ENCODE measurements at places on chromosomes 2 and 18.
A peak's percentile ranks its signal among the peaks of the same experiment; 100 is the strongest.

DNA sequence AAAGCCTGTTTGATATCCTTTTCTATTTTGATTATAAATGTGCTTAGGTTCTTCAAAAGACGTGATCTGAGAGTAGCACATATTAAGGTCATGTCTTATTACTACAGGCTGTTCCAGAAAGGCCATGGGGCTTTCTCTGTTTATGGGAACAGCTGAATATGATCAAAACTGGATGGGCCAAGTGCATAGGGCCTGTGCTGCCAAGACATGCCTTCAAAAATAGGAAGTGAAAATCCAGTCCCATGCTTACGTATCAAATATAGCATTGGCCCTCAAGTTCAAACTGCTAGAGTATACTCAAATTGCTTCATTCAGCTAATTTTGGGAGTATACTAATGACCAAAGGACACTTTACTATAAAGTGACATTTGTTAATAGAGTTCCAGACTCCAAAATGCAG is 24.1 kb downstream of the SLC25A52 start:
- no peak for DNase-seq

DNA sequence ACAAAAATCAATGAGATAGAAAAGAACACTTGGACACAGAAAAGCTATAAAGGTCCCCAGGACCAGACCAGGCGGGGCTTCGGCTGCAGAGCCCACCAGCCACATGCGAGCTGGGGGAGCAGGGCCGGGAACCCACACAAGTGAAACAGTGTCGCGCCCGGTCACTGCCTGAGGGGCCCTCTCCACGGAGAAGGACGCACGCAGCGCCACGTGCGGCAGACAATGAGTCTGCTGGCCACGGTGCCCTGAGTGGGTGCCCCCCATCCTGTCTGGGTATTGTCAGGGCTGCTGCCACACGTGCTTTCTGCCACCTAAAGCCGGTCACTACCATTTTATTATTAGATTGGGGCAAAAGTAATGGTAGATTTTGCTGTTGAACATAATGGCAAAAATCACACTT is 207.9 kb upstream of the HDAC4 start:
- DNase-seq: no peak

DNA sequence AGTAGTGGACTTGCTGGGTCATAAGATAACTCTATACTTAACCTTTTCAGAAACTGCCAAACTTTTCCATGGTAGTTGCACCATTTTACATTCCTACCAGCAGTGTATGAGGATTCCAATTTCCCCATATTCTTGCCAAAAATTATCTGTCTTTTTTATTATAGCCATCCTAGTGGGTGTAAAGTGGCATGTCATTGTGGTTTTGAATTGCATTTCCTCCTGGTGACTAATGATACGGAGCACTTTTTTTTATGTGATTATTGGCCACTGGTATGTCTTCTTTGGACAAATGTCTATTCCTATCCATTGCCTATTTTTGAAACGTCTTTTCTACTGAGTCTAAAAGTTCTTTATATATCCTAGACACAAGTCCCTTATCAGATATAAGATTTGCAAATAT is 44.3 kb downstream of the CACNB4 start:
- DNase-seq: no peak

DNA sequence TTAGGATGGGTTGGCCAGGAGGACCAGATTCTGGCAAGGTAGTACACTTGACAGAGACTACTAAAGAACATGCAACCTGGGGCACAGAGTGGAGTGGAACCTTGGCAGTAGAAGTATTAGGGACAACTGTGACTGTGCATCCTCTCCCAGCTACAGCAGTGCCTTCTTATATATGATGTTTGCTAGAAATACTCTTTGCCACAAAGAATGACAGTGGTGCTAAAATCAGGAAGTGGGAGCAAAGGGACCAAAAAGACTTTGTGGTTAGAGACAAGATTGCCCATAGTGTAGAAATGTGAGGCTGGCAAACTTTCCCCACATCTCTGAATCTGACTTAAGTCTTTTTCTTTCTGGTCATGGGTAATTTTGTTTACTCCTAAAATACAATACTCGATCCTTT is 9.4 kb upstream of the SLC38A11 start:
- no peak for DNase-seq

GRCh38 chr2:214649440-214650205 is 159.9 kb downstream of the BARD1 start:
- DNase-seq: no peak

DNA sequence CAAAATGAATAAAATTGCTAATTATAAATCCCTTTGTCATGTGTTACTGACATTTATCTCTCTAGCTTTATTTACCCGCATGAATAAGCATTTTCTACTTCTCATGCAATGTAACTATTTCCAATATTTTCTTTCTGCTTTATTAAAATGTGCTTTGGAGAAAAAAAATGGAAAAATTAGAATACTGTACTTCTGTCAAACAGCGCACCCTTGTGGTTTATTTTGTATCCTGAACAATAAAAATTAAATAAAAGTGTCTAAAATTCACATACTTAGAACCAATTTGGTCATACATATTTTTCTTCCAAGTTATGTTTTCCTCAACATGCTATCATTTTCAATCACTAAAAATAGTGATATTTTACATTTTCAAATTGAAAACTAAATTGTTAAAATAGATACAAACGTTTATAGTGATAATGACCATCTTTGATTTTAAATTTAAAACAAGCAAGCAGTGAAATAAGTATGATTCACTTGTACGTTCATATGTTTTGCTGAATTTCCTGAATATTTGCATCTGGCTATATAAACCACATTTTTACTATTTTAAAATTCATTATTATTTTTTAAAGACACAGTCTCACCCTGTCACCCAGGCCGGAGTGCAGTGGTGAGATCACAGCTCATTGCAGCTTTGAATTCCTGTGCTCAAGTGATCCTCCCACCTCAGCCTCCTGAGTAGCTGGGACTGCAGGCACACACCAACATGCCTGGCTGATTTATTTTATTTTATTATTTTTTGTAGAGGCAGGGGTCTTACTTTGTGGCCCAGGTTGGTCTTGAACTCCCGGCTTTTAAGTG is 95.9 kb upstream of the GRB14 start:
- DNase-seq: no peak

- DNase-seq: no peak
These were observed 149.5 kb upstream of the RBBP8 start for GRCh38 chr18:22783662-22784076.

- no peak for DNase-seq
These were observed 122.8 kb upstream of the DOCK10 start for GRCh38 chr2:225165052-225165451.

DNA sequence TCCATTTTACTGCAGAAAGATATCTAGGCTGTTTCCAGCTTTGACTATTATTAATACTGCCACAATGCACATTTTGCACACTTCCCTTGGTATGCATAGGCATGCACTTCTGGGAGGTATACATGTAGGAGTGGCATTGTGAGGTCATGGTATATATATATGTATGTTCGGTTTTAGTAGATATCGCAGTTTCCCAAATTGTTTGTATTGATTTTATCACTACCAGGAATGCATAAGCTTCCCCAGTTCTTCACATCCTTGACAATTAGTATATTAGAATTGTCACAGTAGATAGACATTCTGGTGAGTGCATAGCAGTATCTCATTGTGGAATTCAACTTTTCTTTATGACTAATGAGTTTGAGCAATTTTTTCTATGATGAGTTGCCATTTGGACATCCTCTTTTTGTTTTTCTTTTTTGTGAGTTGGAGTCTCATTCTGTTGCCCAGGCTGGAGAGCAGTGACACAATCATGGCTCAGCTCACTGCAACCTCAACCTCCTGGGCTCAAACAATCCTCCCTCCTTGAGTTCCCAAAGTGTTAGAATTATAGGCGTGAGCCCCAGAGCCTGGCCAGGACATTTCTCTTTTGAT is 4.2 kb upstream of the GRB14 start:
- DNase-seq: no peak

GRCh38 chr18:70659036-70659925 is 370.4 kb downstream of the SOCS6 start:
- peak; percentile 38 for DNase-seq

- no peak for DNase-seq
These were observed 145.0 kb downstream of the MCFD2 start for GRCh38 chr2:46770622-46771021.

DNA sequence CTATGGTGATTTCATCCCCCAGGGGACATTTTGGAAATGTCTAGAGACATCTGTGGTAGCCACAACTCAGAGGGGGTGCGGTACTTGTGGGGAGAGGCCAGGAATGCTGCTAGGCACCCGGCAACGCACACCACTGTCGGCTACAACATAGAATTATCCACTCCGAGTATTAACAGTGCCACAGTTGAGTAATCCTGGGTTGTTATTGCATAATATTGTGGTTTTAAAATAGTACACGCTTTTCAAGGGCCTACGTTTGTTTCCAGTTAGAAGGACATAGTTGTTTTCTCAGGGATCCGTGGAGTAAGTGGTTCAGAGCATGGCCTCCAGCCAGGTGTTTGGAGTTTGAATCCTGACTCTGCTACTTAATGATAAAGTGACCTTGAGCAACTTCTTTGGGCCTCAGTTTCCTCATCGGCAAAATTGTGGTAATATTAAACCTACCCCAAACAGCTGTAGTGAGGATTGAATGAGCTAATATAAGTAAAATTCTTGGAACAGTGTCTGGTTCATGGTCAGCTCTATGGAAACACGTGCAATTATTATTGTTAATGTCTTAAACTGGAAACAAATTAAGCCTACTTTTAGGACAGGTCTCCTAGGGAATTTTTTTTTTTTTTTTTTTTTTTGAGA is 24.5 kb downstream of the CYP27A1 start:
- no peak for DNase-seq

DNA sequence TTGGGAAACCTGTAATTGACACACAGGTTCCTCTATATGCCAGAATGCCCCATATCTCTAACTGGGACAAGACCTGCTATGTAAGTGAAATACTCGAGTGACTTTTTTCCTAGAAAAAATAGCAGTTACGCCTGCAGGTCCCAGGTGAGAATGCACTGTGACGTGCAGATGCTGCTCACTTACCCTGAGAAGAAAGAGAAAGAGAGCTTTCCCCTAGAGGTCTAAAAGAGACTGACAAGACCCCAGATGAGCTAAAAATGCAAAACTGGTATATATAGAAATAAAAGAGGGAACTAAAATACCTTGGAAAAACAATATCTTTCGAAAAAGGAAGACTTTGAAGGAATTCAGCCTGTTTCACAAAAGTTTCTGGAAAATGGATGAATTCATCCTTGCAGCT is 383.0 kb upstream of the DCC start:
- no peak for DNase-seq

GRCh38 chr2:131046918-131047652 is 46.2 kb downstream of the FAM168B start:
- no peak for DNase-seq

Measured in activated CD4-positive, alpha-beta T cell treated with anti-CD3 and anti-CD28 coated beads, Interleukin-2, amount 50 U/mL, for 4 hours (primary cell).